Ovary (tissue), 10 donors: ENCODE measurements at places on chromosomes 2 and 18. TPM values are rescaled to one million over a fixed set of nuclear protein-coding genes. Genes with fewer than 3 reads are reported as not detected.
A peak's percentile ranks its signal among the peaks of the same experiment; 100 is the strongest.

GRCh38 chr2:169348321-169349024, 13.9 kb downstream of the LRP2 start:
- H3K36me3 ChIP-seq = no peaks in the 10 kb centered on the region
- DNase-seq = no peak

DNA sequence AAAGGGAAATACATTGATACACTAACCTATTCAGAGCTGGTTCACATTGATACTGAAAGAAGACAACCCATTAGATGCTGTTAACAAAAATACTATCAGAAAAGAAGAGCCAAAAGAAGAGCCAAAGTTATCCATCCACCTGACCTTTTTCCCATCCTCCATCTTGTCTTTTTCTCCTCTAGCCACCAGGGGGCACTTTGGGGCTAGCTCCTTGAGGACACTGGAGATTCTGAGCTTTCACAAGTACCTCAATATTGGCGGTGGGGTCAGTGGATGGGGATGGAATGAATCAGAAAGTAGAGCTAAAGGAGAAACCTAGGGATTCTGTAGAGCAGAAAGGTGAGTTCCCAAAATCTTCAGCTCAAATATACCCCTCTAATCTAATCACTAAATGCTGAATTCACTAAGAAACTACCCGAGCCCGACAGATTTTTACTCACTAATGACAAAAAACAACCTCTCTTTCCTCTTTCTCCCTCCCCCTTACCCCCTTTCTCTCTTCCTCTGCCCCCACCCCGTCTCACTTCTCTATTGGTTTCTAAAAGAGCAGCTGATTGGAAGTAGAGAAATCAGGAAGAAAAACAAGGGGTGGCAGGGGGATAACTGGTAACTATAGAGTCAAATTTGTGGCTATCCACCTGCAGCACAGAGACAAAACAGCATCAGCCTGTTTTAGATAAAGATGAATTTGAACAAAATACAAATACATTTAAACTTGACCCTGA, 203.3 kb downstream of the TCF4 start:
- H3K36me3 ChIP-seq = no peaks in the 10 kb centered on the region
- H3K27me3 ChIP-seq = no peaks in the 10 kb centered on the region
- no peak overlapping the region for H3K4me3 ChIP-seq
- no peaks in the 10 kb centered on the region for H3K4me1 ChIP-seq

DNA sequence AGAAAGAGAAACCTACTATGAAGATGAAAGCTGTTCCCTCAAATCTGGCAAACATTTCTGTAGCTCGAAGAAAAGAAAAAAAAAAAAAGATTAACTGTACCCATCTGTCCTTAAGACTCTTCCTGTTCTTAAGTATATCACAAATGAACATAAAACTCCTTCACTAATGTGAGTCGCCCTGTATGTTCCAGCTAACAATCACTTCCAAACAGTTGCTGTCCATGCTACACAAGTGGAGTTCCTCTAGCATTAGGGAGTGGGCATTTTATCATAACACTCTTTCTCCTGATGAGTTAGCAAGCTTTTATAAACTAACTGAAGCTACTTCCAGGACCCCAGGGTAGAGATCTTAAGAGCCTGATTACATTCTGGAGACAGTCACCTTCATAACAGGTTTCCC, 5.8 kb downstream of the CUL3 start:
- H3K36me3 ChIP-seq = no peaks in the 10 kb centered on the region
- H3K4me3 ChIP-seq = no peak overlapping the region

DNA sequence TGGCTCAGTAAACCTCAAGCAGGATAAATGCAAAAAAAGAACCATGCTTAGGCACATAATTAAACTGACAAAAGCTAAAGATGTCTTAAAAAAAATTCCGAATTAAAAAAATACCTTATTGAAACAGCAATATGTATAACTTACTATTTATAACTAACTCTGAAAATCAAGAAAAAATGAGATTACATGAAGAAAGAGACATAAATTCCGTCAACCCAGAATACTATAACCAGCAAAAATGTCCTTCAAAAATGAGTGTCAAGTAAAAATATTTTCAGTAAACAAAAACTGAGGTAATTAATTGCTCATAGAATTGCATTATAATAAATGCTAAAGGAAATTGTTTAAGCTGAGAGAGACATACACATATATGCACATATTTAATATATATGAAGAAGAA, 474.5 kb upstream of the SYT4 start:
- no peak for DNase-seq
- H3K36me3 ChIP-seq = no peaks in the 10 kb centered on the region
- H3K27ac ChIP-seq = no peak overlapping the region
- H3K4me3 ChIP-seq = no peak overlapping the region
- no peaks in the 10 kb centered on the region for H3K4me1 ChIP-seq

DNA sequence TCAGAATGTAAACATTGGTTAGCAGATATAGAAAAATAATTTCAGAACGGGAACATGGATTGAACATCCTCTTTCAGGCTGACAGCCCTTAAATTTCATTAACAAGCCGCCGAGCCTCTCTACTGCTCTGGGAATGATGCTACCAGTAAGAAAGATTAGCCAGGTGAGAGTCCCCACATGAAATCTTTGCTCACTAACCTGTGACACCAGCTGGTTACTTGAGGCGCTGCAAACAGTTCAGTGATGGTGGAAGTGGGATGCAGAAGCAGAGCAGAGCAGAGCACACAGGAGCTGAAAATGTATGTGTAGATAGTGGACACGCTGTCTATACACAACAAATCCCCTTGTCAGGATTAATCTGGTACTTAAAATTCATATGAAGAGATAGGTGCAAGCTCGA, 721.1 kb downstream of the DPP10 start:
- H3K36me3 ChIP-seq = no peaks in the 10 kb centered on the region
- DNase-seq = no peak
- H3K4me3 ChIP-seq = no peak overlapping the region
- no peaks in the 10 kb centered on the region for H3K4me1 ChIP-seq

DNA sequence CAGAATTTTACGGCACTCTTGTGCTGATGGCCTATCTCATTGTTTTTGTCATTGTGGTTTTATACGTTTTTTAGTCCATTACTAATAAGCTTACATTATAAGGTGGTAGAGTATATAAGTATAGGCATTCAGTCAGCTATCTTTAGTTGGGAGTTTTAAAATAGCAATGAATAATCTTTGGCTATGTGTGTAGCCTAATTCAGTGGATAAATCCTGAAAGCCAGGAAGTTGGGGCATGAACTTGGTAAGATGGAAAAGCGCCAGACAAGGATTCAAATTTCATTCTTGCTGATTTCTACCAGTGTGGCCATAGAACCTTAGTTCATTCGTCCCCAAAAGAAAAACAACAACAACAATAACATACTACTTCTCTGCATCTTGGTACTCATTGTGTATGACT, 31.2 kb downstream of the EPC2 start:
- no peaks in the 10 kb centered on the region for H3K36me3 ChIP-seq
- H3K4me1 ChIP-seq = no peaks in the 10 kb centered on the region
- H3K27ac ChIP-seq = no peak overlapping the region
- no peaks in the 10 kb centered on the region for H3K27me3 ChIP-seq

- H3K4me1 ChIP-seq = peaks cover 4% of the 10 kb centered on the region
- no peak overlapping the region for H3K27ac ChIP-seq
- no peaks in the 10 kb centered on the region for H3K36me3 ChIP-seq
- DNase-seq = no peak
Measured at GRCh38 chr2:233165543-233165894, 86.0 kb upstream of the ATG16L1 start.

DNA sequence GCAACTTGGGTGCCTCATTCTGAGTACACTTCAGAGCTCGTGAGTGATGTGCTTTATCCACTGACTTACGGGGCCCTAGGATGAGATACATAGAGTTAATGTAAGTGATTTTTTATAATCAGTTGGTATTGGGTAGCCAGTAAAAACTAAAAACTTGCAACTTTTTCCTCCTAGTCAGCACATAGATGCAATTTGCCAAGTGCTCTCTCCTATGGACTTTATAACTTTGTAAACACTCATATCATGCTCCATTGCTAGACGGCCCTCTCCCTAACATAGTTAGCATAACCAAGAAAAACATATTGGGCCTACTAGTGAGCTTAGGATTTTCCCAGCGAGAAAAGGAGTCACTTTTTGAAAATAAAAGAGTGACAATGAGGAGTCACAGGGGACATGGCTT, 60.4 kb downstream of the PLB1 start:
- H3K27me3 ChIP-seq = no peaks in the 10 kb centered on the region
- no peak overlapping the region for H3K4me3 ChIP-seq
- DNase-seq = no peak
- H3K36me3 ChIP-seq = no peaks in the 10 kb centered on the region

GRCh38 chr2:111185361-111186022, 64.8 kb downstream of the BCL2L11 start:
- no peak for DNase-seq
- no peak overlapping the region for H3K4me3 ChIP-seq
- H3K4me1 ChIP-seq = no peaks in the 10 kb centered on the region
- no peaks in the 10 kb centered on the region for H3K36me3 ChIP-seq
- no peak overlapping the region for H3K27ac ChIP-seq

- H3K27me3 ChIP-seq = no peaks in the 10 kb centered on the region
- DNase-seq = no peak
- no peak overlapping the region for H3K27ac ChIP-seq
- H3K4me1 ChIP-seq = peaks cover 1% of the 10 kb centered on the region
Measured at GRCh38 chr18:10374636-10375293, 79.7 kb upstream of the APCDD1 start.

- peaks cover 2% of the 10 kb centered on the region for H3K4me1 ChIP-seq
- H3K27me3 ChIP-seq = no peaks in the 10 kb centered on the region
- H3K27ac ChIP-seq = no peak overlapping the region
Measured at GRCh38 chr2:20427931-20428526, 18.8 kb upstream of the RHOB start.

GRCh38 chr18:23068570-23069310, 66.5 kb upstream of the CABLES1 start:
- DNase-seq = no peak
- no peaks in the 10 kb centered on the region for H3K36me3 ChIP-seq
- H3K4me3 ChIP-seq = no peak overlapping the region
- no peaks in the 10 kb centered on the region for H3K27me3 ChIP-seq

- peaks cover 3% of the 10 kb centered on the region for H3K4me1 ChIP-seq
- DNase-seq = no peak
- H3K4me3 ChIP-seq = no peak overlapping the region
- no peaks in the 10 kb centered on the region for H3K36me3 ChIP-seq
- no peak overlapping the region for H3K27ac ChIP-seq
Measured at GRCh38 chr18:76973520-76974266, 151.3 kb downstream of the ZNF236 start.

- H3K4me3 ChIP-seq = peak overlapping the region; percentile 93
- H3K27ac ChIP-seq = peak overlapping the region; percentile 72
- no peaks in the 10 kb centered on the region for H3K27me3 ChIP-seq
- H3K4me1 ChIP-seq = peaks cover 8% of the 10 kb centered on the region
- H3K36me3 ChIP-seq = no peaks in the 10 kb centered on the region
Measured at GRCh38 chr2:158969715-158970240, 1.3 kb downstream of the TANC1 start.

GRCh38 chr2:135667045-135667444, 74.6 kb upstream of the UBXN4 start:
- H3K36me3 ChIP-seq = no peaks in the 10 kb centered on the region
- H3K4me3 ChIP-seq = no peak overlapping the region
- no peaks in the 10 kb centered on the region for H3K4me1 ChIP-seq
- DNase-seq = no peak

- no peaks in the 10 kb centered on the region for H3K27me3 ChIP-seq
- no peak overlapping the region for H3K4me3 ChIP-seq
- H3K27ac ChIP-seq = no peak overlapping the region
- DNase-seq = no peak
Measured at GRCh38 chr2:1088940-1089339, 138.3 kb downstream of the SNTG2 start.

GRCh38 chr2:146228466-146229058, 1616.3 kb upstream of the ACVR2A start:
- H3K27me3 ChIP-seq = no peaks in the 10 kb centered on the region
- H3K4me1 ChIP-seq = peaks cover 2% of the 10 kb centered on the region
- no peak overlapping the region for H3K27ac ChIP-seq
- no peak overlapping the region for H3K4me3 ChIP-seq
- DNase-seq = no peak
- no peaks in the 10 kb centered on the region for H3K36me3 ChIP-seq

DNA sequence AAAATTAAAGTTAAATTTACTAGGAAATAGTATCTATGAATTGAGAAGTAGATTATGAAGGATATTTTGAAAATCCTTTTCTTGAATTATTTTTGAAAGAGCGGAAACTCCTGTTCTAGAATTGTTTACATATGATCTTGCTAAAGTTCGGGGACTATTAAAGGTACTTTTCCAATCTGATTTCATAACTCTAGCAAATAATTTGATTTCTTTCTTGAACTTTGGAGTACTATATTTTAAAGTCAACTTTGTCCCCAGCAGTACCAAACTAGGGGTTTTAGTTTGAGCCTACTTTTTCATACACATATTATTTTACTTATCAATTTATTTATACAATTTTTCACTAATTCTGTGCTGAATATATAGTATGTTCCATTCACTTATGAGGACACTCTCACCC, 364.7 kb downstream of the FSIP2 start:
- no peak for DNase-seq
- no peaks in the 10 kb centered on the region for H3K27me3 ChIP-seq
- no peaks in the 10 kb centered on the region for H3K36me3 ChIP-seq
- H3K4me3 ChIP-seq = no peak overlapping the region

DNA sequence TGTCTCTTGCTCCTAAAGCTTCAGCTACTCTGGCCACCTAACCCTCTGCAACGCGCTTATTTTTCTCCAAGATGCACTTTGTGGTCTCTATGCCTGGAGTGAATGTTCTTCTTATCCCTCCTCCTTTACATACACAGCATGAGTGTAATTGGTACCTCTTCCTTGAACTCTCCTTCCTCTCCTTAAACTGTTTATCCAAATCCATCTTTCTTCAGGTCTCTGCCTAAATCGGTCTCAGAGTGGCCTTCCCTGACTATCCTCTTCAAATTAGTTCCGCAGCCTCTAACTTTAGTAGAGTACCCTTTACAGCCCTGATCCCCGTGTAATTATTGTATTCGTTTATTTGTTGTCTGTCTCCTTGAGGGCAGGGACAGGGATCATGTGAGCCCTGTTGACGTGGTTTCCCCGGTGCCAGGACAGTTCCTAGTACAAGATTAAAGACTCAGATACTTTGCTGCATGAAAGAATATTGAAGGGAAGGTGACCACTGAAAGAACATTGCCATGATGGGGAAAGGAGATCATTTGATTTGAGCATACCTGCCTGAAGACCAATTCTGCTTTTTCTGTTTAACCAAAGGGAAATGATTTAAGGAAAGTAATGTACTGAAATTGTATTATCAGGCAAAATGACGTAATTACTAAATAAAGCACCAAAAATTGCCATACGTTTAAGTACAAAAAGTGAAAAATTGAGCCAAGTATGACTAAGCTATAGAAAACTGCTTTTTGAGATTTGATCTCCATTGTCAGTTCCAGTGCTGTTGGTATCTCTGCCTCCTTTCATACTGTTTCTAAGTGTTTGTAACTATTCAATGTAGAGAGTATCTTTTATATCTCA, 1.2 kb downstream of the CNOT9 start:
- H3K4me1 ChIP-seq = peaks cover 7% of the 10 kb centered on the region
- no peaks in the 10 kb centered on the region for H3K36me3 ChIP-seq
- H3K4me3 ChIP-seq = peak overlapping the region; percentile 69

Gene DCDC2C
- 0.11 TPM for total RNA-seq

Gene ZSWIM2
- total RNA-seq = not detected

Gene DGKD
- 49.2 TPM for total RNA-seq

Gene CD207
- total RNA-seq = 0.32 TPM

Gene MOCOS
- 12.6 TPM for total RNA-seq

Gene ZNF396
- total RNA-seq = 2.9 TPM

Gene ARHGAP28
- total RNA-seq = 16.6 TPM

Gene C2orf42
- 16.4 TPM for total RNA-seq

Gene HOXD13
- not detected for total RNA-seq

Gene CYS1
- total RNA-seq = 16.3 TPM

Gene FBXO36
- total RNA-seq = 4.4 TPM

Gene GPR55
- 0.15 TPM for total RNA-seq

Gene FTCDNL1
- 2.3 TPM for total RNA-seq

Gene TXNDC2
- 0.55 TPM for total RNA-seq
